ENCODE measurements at places on chromosomes 6 and 20.

- DNase-seq, result no peak
Observed at GRCh38 chr20:59004493-59004762, 2.6 kb downstream of the CTSZ start.

- DNase-seq, result no peak
Observed at GRCh38 chr6:53233309-53233708, 84.7 kb upstream of the GCM1 start.

- DNase-seq, result no peak
Observed at GRCh38 chr6:87742106-87742505, 40.1 kb upstream of the AKIRIN2 start.

DNA sequence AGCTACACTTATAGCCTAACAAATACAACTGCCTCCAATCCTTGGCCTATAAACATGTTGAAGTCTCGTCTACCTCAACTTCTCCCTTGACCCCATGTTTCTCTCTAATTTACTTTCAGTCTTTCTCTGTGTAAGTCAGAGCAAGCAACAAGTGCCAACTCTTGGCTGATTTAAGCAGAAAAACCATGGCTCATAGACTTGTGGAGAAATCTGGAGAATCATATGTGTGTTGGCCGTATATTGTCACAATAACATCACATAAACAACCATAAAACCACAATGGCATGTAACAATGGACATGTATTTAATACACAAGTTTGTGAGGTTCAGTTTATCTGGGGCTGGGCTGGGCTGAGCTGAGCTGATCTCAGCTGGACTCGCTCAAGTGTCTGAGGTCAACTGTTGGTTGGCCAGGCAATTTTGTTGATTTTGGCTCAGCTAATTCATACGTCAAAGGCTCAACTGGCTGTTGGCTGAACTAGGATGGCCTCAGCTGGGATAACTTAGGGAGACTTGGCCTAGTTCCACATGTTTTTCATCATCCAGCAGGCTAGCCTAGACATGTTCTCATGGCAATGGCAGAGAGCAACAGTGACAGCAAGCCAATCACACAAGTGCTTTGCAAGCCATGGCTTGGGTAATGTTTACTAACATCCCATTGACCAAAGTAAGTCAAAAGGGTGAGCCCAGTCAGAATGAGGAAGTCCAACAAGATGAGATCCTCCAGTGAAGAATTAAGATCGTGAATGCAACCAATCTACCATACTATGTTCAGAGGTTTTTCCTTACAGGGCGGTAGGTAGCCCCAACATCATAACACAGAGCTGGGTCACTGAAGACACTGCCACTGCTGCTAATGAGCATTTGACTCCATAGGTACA lies 12.9 kb upstream of the TBC1D22B start:
- DNase-seq, result peak; percentile 49

GRCh38 chr6:73349311-73349710 lies 4.8 kb downstream of the DPPA5 start:
- DNase-seq, result no peak

- no peak for DNase-seq
Observed at GRCh38 chr20:43835944-43836508, 78.6 kb upstream of the TOX2 start.

DNA sequence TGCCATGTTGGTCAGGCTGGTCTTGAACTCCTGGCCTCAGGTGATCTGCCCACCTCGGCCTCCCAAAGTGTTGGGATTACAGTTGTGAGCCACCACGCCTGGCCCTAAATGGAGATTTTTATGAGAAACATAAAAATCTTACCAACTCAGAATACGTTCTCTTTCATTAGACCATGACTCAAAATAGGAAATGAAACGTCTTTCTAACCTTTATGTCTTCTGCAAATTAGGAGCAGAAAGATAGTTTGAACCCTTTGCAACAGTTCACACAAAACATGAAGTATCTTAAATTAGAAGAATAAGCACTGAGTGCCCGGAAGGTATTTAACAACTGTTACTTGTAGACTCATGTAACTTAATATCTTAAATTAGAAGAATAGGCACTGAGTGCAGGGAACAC lies 48.3 kb downstream of the AHI1 start:
- no peak for DNase-seq

GRCh38 chr6:144362042-144363018 lies 77.2 kb downstream of the UTRN start:
- no peak for DNase-seq

DNA sequence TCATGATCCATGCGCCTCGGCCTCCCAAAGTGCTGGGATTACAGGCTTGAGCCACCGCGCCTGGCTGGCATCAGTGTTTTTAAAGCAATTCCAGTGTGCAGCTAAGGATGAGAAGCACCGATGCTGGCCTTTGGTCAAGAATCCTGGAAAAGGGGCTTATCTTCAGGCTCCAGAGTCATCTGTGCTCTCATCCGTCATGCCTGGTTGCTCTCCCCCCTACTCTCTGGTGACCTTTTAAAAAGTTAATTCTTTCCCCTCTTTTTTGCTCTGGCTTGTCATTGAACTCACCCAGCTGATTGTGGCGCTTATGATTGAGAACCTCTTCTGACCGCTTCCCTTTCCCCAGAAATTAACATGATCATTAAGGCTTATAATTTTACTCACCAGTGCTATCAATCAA lies 28.7 kb downstream of the NR2E1 start:
- DNase-seq, result no peak

GRCh38 chr6:82570083-82570482 lies 206.5 kb downstream of the TPBG start:
- no peak for DNase-seq

GRCh38 chr20:43183536-43184070 lies 6.1 kb downstream of the PTPRT start:
- DNase-seq, result no peak

GRCh38 chr6:37491171-37491829 lies 8.4 kb downstream of the CCDC167 start:
- no peak for DNase-seq

DNA sequence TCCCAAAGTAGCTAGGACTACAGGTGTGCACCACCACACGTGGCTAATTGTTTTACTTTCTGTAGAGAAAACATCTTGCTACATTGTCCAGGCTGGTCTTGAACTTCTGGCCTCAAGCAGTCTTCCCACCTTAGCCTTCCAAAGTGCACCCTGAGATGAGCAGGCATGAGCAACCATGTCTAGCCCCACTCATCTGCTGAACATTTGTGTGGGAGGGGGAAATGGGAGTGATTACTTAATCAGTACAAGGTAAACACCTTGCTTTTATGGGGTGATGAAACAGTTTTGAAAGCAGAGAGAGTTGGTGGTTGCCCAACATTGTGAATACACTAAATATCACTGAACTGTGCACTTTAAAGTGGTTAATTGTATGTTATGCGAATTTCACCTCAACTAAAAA lies 5.3 kb downstream of the APMAP start:
- DNase-seq, result peak; percentile 12

DNA sequence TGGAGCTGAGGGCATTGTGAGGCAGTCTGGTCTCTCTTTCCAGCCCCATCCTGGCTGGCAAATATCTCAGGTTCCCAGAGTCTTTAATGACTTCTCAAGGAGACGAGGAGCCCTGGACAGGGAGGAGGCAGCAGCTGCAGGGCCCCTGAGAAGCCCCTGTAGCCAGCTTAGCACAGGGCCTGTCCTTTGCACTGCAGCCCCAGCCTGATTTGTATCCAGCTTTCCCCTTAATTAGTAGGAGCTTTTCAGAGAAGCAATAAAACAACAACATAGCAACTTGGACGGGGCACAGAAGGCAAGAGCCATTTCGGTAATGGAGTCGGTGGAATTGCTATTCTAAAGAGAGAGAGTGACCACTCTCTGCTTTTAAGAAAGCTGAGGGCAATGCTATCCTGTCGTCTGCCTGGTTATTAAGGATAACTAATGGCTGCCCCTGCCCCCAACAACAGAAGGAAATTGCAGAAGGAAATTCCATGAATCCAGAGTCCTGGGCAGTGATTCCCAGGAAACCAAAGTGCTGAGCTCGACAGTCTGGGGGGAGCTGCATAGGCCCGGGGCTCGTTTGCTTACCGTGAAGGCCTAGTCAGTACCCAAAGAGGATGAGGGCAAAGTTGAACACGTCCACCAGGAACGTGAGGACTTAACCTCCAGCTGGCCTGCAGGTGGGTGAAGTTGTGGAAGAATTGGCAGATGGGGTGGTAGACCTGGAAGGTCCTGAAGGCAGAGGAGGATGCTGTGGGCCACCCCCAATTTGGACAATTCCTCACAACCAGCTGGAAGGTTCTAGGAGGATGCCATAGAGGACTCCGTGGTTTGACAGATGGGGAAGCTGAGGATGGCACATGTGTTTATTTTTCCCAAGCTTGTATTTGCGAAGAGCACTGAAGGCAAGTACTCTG lies 50.3 kb downstream of the NPEPL1 start:
- DNase-seq, result no peak

DNA sequence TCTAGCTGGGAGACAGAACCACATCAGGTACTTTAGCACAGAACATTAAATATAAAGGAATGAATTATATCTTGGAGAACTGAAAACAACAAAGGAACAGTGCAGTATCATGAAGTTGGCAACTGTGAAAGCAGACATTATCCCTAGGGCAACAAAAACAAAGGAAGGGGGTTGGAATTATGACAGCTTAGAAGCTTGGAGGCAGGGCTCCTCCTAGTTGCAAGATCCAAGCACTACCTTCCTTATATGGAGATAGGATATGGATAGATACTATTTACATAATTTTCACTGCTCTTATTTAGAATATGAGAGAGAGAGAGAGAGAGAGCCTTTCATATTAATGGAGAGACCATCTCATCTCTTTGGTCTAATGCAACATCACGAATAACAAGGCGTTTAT lies 27.0 kb downstream of the TMEM14A start:
- no peak for DNase-seq

DNA sequence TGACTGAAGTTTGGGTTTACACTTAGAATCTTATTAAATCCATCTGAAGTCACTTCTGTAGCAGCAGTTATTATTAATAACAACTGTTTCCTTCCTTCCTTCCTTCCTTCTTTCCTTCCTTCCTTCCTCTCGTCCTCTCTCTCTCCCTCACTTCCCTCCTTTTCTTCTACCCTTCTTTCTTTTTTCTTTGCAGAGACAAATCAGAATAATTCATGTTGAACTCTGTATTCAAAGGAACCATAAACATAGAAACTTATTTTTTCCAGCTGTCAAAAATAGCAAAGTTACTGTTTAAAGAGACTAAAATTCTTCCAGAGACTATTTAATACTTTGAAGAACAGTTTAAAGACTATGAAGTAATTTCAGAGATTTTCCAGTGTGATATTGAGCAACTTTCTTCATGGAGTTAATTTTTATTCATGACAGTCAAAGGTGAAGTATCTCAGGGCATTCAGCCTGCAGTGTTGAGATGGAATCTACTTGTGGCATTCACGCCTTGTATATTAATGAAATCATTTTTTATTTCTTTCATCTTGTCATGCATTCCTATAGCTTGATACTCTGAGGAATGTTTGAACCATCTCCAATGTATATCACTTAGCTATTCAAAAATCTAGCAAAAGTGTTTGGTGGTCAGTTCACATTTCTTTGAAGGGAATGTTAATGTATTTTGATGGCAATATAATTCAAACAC lies 109.7 kb downstream of the BCAS1 start:
- no peak for DNase-seq

DNA sequence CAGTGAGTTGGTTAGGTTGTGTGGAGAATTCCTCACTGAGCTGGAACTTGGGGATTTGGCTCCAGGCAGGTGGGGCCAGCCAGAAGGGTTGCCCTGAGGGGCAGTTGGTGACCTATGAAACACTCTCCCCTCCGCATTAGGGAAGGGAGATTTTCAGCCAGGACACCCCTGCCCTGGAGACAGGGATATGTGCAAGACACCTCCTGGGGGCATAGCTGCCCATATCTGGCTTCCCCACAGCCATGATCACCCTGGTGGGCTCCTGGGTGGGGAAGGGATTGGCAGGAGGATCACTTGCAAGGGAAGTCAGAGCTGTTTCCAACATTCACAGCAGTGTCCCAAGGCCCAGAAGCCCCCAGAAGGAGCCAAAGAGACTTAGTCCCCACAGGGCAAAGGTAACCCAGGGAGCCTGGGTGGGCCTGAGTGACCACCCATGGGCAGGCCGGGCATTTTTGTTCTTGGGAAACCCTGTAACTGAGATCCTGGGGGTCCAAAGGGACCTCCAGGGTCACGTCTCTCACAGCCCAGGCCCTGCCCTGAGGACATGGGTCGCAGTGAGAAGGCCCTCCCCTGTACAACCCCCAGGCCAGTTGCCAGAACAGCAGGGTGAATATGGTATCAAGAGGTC lies 145.8 kb downstream of the MRPL14 start:
- no peak for DNase-seq

GRCh38 chr6:27767851-27768250 lies 144.3 kb downstream of the OR2B2 start:
- no peak for DNase-seq

GRCh38 chr20:60371384-60371783 lies 413.2 kb downstream of the CDH26 start:
- no peak for DNase-seq

GRCh38 chr20:513429-513828 lies 30.2 kb downstream of the CSNK2A1 start:
- DNase-seq, result no peak

DNA sequence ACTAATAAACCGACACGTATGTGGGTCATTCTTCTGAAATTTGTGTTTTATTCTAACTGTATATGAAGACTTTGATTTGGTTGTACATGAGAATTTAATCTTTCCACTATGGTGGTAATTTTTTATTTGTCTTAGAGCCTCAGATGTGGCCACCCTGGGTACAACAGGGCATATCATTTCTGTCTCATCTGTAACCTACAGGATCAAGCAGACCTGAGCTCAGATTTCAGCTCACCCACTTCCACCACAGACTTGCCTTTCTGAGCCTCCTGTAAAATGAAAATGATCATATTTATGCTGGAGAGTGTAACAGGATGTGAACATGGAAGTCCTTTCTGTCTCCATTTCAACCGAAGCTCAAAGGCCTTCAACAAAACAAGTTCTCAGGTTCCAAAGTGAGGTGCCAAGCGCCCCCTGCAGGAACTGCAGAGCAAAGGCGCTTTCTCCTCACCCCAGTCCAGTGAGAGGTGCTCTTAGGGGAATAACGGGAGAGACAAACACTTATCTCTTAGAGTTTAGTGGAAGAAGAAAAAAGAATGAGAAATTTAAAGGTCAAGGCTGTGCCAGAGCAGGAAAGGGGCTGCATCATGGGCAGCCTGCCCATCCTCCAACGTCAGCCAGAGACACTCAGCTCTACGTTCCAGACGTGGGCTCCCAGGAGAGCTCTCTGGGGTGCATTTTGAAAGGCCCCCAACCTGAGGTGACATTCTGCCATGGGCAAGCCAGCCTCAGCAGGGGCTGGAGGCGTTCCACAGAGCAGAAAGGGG lies 23.0 kb upstream of the CD24 start:
- DNase-seq, result peak; percentile 85

- no peak for DNase-seq
Observed at GRCh38 chr6:79895382-79896074, 51.8 kb downstream of the ELOVL4 start.

DNA sequence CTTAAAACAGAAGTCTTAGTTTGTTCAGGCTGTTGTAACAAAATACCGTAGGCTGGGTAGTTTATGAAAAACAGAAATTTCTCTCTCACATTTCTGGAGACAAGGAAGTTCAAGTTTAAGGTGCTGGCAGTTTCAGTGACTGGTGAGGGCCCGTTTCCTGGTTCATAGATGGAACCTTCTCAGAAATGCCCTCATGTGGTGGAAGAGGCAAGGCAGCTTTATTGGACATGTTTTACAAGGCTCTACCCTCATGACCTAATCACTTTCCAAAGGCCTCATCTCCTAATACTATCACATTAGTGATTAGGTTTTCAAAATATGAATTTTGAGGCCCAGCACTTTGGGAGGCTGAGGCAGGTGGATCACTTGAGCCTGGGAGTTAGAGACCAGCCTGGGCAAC lies 2.4 kb downstream of the HEBP2 start:
- DNase-seq, result peak; percentile 75

GRCh38 chr20:32358632-32358882 lies 426 bp downstream of the ASXL1 start:
- DNase-seq, result no peak
